ENCODE measurements at places on chromosomes 2 and 18.

DNA sequence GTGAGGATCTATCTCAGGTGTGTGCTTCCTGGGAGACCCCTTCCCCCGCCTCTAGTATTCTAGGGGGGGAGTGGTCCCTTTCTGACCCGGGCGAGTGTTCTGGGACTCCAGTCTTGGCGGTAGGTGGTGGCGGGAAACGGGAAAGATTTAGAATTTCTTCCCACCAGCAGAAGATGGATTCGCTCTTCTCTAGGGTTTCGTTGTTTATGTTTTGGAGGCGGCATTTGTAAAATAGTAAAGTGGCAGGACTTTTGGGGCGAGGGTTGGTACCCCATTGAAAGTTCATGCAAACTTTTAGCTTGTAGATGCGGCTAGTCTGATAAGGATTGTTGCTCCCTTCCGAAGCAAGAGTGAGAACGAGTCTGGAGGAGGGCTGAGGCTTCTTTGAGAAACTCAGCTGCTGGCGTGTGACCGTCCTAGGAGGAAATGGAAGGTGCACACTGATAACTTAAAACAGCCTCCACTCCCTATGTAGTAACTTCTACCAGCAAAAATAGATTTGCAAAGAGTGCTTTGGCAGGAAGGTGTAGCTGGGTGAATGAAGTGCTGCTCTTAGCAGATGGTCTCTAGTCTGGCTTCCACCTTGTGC, 412 bp downstream of the GPD2 start:
- DNase-seq = no peak

DNA sequence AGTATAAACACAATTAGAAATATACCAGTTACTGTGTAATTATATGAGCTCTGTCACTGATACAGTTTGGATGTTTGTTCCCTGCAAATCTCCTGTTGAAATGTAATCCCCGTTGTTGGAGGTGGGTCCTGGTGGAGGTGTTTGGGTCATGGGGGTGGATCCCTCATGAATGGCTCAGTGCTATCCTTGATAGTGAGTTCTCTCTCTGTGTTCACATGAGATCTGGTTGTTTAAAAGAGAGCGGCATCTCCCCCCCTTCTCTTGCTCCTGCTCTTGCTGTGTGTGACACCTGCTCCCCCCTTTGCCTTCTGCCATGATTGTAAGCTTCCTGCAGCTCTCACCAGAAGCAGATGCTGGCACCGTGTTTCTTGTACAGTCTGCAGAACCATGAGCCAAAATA, 24.1 kb downstream of the MTX2 start:
- DNase-seq = no peak

DNA sequence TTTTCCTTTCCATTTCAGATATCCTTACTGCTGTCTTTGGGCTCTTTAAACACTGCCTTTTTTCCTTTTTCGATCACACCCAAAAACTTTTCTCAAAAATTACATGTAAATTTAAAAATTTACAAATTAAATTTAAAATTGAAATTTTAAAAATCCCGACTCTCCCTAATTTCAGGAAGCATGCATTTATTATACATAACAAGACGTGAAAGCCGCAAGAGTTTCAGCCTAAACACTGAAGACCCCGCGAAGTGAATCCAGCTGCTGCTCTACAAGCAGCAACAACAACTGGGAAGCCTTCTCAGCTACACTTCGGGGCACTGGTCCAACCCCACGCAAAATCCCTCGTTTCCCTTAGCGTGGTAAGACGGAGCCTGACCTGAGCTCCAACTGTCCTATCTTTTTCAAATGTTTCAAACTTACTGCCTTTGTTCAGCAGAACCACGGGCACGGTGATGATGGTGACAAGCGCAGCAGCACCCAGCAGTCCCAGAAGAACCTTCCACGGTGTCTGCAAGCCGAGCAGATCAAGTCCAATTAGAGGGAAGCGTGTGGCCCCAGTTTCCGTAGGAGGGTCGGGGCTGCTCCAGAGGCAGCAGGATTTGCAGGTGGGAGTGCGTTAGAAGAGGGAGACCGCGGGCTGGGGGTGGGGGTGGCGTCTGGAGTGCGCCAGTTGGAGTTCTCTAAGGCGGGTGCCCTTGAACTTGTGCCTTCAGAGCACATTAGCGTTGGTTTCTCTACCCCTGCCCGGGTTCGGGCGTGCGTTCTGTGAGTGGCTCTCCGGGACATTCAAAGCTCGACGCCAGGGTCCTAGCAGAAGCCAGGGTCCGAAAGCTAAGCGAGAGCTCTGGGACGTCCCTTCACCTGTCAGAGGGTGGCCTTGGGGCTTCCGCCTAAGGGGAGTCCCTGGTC, 783 bp downstream of the DPP4 start:
- DNase-seq = no peak

DNA sequence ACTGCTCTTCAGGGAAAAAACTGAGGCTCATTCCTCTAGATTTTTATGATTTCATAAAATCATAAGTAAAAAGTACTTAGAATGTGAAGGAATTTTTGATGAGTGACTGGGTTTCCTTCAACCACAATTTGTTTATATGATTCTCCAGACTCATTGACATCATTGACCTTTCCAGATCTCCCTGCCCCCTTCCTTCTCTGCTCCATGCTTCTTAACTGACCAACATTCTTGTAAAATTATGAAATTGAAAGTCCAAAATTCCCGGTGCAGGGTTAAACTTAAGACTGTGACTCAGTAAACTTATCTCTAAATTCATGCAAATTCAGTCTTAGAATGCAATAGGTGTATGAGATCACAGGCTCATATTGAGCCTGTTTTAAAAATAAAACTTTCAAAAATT, 648.9 kb downstream of the TDRD15 start:
- no peak for DNase-seq

GRCh38 chr2:179139506-179139905, 89.6 kb upstream of the CCDC141 start:
- no peak for DNase-seq

GRCh38 chr2:211225784-211226183, 669.4 kb downstream of the CPS1 start:
- no peak for DNase-seq

GRCh38 chr2:174554529-174555150, 43.0 kb downstream of the WIPF1 start:
- no peak for DNase-seq

DNA sequence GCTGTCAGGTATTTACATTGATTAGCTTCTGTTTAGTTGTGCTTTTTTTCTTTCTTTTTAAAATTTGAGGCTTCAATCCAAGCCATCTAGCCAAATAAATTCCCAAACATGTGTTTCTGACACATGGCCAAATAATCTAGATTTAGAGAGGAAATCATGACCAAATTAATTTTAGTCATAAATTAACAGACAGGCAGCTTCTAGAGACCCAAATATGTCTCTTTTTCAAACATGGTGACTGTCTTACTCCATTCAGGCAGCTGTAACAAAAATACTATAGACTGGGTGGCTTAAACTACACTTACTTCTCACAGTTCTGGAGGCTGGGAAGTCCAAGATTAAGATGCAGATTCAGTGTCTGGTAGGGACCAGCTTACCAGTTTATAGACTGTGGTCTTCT, 23.2 kb upstream of the NAB1 start:
- no peak for DNase-seq

- DNase-seq = no peak
These were observed 303.5 kb downstream of the EPHA4 start for GRCh38 chr2:221268631-221269030.

Data from stimulated activated CD8-positive, alpha-beta memory T cell treated with anti-CD3 and anti-CD28 coated beads, Interleukin-2, amount 100 ng/mL, for 1 hour (primary cell).